ENCODE measurements at places on chromosomes 6 and 20.

- peak; percentile 98 for DNase-seq
These were observed 45.1 kb downstream of the PTK7 start for GRCh38 chr6:43120944-43121913.

DNA sequence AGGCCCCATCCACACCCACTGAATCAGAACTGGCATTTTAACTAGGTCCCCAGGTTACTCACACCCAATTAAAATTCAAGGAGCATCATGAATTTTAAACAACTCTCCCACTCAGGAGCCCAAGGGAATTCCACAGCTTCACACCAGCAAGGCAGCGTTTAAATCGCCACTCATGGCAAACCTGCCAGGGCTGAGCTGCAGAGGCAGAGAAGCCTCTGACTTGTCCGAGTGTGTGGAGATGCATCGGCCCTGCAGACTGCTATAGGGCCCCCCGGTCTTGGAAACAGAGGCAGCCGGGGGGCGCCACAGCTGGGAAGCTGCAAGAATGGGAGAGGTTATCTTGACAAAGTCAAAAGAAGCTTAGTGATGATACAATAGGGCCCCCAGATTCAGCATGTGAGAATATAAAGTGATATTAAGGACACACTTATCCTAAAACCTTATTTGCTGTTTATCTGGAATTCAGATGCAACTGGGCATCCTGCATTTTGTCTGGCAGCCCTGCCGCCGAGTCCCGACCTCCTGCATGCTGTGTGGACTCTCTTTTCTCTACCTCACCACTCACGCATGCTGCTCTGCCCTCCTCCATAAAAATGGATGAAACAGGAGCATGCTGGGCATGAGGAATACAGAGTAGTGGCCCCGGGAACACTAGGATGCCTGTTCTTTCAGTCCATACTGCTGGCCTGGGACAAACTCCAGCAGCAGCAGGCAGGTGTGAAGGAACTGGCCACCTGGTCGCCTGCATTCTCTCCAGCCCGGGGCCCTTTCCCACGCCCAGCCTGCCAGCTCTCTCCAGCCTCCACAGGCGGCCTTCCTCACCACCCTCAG lies 126.1 kb downstream of the PXDC1 start:
- no peak for DNase-seq

DNA sequence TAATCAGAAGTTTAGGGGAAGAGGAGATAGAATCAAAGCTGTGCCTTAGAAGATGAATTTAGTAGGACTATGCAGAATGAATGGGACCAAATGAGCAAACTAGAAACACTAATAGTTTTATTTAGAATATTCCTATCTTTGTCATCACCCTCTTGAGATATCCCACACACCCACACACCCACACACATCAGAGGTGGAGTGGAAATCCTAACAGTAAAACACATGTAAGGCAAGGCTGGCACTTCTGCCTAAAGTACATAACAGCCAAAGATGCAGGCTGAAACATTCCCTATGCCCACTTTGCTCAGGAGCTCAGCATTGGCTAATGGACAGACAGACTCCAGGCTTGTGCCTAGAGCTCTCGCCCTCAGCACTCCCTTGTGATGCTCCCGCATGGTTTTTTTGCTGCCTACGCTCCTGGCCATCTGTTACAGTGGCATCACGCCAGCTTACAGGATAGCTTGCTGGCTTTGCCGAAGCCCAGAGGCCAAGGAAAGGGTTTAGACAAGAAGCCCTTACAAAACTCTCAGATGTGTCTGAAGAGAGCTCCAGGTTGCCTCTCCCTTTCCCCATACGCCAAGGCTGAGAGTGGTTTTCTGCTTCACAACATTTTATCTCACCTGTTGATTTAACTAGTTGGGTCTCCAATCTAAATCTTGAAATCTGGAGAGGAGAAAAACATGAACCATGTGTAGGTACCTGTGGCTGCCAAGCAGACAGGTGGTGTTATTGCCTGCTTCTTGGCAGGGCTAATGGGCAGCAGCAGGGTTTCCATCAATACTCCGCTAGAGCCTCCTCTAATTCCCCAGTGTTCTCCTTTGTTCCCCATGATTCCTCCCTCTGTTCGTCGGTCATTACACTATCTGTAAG lies 282.6 kb upstream of the ID4 start:
- DNase-seq: peak; percentile 60

- DNase-seq: no peak
These were observed 105.2 kb downstream of the UNC5CL start for GRCh38 chr6:40933864-40934263.

- DNase-seq: no peak
These were observed 129.7 kb upstream of the MAP3K4 start for GRCh38 chr6:160861824-160862223.

- DNase-seq: no peak
These were observed 601.9 kb downstream of the PRKN start for GRCh38 chr6:162125659-162126058.

DNA sequence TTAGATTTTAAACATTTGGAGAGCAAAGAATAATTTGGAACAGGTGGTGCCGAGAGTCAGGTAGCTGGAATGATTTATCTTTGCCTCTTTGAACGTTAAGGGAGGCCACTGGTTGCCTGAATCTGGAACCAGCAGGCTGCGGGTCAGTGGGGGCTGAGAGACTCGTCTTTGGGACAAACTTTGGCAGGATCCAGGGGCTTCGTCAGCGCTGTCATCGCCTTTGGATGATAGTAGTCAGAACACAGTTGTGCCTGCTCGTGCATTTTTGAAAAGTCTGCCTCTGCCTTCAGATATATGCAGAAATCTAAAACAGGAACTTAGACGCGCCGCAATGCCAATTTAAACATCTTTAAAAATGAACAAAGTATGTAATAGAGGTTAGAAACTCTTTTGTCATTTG lies 5.0 kb downstream of the EYA2 start:
- peak; percentile 34 for DNase-seq

DNA sequence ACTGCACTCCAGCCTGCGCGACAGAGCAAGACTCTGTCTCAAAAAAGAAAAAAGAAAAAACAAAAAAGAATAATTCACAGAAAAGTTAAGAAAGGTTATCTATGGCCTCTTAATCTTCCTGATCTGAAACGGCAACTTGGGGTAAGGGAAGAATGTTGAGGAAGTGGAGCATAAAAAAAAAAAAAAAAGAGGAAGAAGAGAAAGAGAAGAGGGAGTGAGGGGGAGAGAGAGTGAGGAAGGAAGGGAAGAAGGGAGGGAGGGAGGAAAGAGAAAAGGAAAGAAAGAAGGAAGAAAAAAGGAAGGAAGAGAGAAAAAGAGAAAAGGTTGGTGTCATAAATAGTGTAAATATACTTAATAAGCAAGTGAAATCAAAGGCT lies 68.9 kb upstream of the NCOA3 start:
- DNase-seq: no peak

Measured in umbilical cord (tissue), 2 donors.